Activated CD4-positive, alpha-beta T cell treated with anti-CD3 and anti-CD28 coated beads, Interleukin-2, amount 50 U/mL, for 48 hours (primary cell): ENCODE measurements at places on chromosomes 5 and 9.

GRCh38 chr9:7123743-7124142, 366.0 kb downstream of the KDM4C start:
- DNase-seq, result no peak

GRCh38 chr9:1100945-1101344, 50.8 kb downstream of the DMRT2 start:
- peak; percentile 1 for DNase-seq

- no peak for DNase-seq
These were observed 60.3 kb downstream of the RASA1 start for GRCh38 chr5:87327998-87328397.

DNA sequence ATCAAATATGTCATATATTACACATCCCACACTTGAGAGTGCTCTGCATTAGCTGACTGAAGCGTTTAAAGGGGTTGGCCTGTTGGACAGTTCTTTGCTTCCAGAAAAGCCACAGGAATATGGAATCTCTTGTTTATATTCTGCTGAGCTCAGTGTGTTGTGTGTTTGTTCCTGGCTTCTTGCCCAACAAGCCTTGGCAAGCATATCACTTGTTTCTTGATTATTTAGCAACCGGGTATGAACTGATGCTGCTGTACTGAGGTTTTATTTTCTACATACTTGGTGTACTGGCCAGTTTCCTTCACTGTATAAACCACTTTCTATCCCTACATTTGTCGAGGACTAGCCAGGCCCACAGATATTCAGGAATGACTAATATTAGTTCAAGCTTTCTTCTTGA, 378.9 kb downstream of the KCTD16 start:
- no peak for DNase-seq

- no peak for DNase-seq
These were observed 3.7 kb downstream of the CARD19 start for GRCh38 chr9:93099551-93100275.

DNA sequence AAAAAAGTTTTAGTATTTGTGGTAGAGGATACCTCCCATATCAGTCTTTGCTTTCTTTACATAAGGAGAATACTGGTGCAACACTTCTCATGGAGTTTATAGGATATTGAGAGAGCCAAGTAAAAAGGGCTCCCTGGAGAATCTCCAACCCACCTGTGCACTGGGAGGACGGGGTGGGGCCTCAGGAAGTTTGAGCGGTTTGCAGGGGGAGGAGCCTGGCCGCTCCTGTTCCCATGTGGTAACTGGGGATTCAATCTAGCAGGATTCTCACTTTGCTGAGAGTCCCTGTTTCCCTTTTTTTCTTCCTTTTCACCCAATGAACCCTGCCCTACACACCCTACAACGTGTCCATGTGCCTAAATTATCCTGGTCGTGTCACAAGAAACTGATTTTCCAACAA, 82.8 kb downstream of the APTX start:
- no peak for DNase-seq

DNA sequence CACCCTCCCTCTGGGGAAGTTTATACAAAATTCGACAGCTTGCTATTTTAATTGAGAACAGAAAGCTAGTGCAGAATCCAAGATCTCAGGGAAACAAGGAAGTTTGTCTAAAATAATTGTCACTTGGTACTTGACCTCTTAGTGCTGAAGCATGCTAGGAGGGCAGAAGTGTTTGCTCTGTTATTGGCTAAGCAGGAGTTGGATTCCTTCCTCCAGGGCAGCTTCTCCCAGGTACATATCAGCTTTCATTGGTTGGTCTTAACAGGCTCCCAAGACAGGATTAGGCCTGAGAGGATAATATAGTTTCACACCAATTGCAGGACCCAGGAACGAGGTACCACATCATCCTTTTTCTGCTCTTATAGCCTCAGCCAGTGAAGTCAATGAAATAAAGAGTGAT, 432.8 kb downstream of the IRX1 start:
- no peak for DNase-seq

DNA sequence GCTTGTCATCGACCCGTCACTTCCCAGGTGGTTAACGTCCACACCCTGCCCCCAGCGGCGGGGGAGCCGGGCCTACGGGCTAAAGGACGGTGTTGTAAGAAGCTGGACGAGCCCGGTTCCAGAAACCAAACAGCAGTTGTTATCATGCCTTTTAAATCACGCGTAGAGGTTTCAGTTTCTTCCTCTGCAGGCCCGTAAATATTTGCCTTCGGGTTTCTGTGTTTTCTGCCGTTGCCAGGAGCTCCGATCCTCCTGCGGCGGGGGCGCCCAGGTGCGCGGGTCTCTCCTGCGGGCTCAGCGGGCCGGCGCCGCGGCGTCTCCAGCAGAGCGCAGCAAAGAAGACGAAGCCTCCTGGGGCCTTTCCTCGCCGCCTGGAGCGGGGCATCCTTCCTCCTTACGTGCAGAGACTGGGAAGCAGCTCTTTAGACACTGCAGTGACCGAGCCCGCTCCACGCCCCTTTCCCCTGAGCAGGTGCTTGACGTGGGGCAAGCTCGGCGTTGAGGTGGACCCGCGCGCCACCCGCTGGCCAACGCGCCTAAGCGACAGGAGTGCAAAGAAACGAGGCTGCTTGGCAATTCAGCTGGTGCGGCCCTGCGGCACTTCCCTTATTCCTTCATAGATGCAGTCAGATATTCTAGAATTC, 21.8 kb upstream of the TTC1 start:
- DNase-seq, result peak; percentile 81

DNA sequence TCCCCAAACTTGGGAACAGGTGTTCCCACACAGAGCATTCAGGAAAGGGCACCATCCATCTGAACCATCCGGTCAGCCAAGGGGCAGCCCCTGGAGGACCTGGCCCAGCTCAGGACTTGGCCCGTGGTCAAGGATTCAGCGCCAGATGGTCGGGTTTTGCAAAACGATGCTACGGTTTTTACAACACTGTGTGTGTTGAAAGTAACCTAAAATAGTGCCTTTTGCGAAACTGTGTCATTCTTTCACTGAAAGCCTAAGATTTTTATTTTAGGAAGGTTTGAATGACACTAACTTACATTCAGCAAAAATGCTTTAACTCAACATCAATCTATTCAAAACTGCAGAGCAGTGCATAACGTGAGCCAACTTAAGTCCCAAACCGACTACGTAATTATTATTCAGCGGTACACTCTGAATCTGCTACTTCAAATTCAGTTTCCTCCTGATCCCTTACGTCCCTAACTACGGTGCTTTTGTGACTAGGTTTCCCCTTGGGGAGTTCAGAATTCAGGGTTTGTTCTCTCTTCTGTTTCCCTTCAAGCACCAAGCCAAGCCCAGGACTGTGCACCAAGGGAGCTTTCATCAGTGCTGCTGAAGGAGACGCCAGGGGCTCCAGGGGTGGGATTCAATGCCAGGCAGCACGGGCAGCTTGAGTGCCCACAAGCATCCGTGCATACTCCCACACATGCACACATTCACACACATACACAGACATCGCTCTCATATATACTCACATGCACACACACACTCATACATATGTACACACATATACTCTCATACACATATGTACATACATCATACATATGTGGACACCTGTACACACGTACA, 25.8 kb downstream of the LPCAT1 start:
- no peak for DNase-seq

- no peak for DNase-seq
These were observed 49.4 kb downstream of the SMC2 start for GRCh38 chr9:104143550-104143910.

- DNase-seq, result no peak
These were observed 261.3 kb upstream of the ANKH start for GRCh38 chr5:15132816-15133405.

DNA sequence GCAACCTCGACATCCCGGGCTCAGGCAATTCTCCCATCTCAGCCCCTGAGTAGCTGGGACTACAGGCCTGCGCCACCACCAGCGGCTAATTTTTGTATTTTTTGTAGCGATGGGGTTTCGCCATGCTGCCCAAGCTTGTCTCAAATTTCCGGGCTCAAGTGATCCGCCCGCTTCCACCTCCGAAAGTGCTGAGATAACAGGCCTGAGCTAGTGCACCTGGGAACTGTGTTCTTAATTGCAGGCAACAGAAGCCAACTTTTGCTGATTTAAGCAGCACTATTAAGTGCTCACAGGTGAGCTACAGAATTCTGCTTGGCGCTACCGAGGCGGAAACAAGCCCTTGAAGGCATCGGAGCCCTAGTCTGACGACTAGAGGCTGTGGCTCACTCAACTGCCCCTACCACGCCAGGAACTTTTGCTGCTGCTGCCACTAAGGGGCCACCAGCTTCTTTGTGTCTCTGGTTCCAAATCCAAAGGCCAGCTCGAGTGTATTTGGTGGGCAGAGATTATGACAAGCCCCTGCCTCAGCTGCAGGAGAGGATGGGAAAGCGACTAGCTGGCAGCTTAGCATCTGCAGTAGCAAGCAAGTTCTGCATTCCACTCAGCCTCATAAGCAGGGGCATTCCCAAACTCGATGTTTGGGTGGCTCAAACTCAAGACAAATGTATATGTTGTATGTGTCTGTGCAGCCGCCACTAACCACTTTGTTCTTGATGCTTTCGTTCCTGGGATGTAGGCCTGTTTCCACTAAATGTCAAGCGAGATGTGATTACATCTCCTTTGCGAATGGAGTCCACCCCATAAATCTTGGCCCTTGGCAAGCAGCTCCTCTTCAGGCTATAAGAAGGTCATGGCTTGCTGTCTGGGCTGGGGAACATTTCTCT, 10.6 kb upstream of the HMCN2 start:
- no peak for DNase-seq

DNA sequence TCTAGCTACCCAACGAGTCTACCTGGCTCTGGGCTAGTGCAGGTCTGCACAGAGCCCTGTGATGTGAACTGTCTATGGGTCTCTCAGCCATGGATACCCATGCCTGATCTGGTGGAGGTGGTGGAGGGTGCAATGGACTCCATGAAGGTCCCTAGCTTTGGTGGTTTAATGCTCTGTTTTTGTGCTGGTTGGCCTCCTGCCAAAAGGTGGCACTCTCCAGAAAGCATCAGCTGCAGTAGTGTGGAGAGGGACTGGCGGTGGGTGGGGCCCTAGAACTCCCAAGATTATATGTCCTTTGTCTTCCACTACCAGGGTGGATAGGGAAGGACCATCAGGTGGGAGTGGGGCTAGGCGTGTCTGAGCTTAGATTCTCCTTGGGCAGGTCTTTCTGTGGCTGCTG, 290.1 kb downstream of the AGTPBP1 start:
- DNase-seq, result no peak

GRCh38 chr5:50855001-50855400, 188.6 kb downstream of the PARP8 start:
- no peak for DNase-seq

DNA sequence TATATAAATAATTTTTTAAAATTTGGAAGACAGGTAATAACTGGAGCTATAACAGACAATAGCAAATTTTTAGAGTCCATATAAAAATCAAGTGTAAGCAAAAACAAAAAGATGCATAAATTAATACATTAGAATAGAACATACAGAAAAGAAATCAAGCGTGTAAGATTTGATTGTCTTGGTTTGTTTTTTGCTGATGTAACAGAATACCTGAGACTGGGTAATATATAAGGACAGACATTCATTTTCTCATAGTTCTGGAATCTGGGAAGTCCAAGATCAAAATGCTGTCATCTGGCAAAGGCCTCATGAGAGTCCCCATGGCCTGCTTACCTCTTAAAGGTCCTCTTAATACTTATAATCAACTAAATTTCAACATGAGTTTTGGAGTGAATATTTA, 1010.1 kb downstream of the CDH18 start:
- no peak for DNase-seq

GRCh38 chr5:151327585-151327984, 19.8 kb downstream of the SLC36A2 start:
- no peak for DNase-seq

- no peak for DNase-seq
These were observed 4.6 kb downstream of the EPB41L4B start for GRCh38 chr9:109316207-109316640.

DNA sequence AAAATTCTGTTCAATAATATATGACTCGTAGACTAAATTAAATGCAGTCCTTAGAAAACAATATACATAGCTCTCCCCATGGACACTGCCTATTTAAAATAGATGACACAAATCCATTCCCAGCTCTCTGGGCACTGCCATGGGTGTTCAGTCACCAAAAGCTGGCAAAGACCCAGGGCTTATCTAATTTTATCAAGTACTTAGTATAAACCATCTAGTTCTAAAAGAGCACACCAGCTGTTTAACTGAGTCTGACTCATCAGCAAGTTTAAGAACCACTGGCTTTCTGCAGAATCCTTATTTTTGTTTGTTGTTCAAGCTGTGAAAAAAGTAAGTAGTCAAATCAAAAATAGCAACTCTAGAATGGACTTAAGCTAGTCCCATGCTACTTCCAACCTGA, 107.6 kb downstream of the PLPP1 start:
- DNase-seq, result no peak

DNA sequence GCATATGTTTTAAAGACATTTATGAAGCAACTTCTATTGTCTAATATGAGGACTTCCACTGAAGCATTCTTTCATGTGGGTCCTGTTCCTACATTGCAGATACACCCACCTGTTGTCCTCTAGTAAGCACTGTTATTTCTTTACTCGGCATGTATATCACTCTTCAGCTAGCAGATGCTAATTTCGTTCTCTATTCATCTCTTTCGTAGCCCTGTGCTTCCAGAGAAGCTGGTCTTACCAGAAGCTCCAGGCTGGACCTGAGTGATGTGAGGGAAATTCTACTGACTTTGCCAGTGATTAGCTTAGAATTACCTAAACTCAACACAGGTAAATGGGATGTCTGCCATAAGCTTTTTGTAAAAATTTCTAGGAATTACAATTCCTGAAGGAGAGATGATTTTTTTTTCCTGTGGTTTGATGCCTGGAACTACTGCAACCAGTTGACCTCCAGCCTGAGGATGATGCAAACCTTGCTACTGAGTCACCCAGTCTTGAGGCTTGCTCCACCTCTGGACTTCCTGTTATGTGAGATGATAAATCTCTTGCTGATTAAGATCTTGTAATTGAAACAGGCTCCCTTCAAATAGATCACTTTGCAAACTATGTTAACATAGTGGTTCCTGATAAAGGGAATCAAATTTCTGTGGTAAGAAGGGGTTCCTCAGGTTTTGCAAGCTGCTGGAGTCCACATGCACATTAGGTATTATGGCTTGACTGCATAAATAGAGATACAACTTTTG, 52.2 kb upstream of the SPINK5 start:
- DNase-seq, result no peak

GRCh38 chr9:91131433-91131839, 230.3 kb downstream of the AUH start:
- peak; percentile 74 for DNase-seq

DNA sequence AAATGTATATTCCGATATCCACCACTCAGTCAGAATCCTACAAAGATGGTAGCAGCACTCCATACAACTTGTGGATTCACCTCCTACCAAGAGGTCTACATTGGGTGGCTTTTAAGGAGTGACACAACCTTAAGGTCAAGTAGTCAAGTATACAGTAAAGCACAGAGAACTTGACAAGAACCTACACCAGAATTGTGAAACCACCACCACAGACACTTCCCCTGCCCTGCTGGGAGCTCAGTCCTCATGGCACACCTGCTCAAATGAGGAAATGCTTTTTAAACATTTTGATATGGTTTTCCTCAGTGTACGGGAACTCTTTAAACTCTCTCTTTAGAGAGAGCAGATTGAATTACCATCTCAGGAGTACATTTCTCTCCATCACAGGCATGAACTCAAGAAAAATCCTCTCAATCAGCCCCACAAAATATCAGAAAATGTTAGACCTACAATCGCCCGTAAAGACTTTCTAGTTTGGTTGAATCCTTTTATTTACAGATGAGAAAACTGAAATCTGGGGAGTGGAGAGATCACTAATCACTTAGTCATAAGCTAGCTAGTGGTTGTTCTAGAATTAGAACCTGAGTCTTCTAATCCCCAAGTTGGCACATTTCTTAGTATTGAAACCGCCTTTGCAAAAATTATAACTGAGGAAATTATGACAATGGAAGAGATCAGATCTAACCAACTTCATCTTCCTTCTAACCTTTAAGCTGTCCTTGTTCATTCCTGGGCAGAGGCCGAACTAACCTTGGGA, 38.5 kb upstream of the NR4A3 start:
- DNase-seq, result no peak
